ENCODE measurements at places on chromosomes 16 and 17.
A peak's percentile ranks its signal among the peaks of the same experiment; 100 is the strongest.

- no peak for DNase-seq
Observed at GRCh38 chr17:45775148-45775547, 9.0 kb upstream of the CRHR1 start.

- DNase-seq: no peak
Observed at GRCh38 chr16:52708476-52708875, 161.5 kb upstream of the TOX3 start.

GRCh38 chr17:14299280-14300141 lies 1.4 kb upstream of the HS3ST3B1 start:
- peak; percentile 36 for DNase-seq

DNA sequence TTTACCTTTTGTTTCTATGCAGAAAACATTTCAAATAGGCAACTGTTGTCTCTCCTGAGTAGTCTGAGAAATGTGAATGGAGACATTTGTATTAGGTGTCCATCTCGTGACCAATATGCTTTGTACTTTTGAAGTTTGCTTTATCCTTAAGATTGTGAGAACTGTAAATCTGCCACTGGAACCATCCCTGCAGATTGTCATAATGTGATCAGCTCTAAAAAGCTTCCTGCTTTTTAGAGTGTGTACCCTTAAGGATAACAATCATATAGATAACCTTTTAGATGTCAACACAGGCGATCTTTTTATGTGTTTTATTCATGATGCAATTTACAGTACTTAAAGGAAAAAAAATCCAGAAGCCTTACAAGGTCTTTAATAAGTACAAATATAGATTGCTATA lies 63.5 kb downstream of the PRKCA start:
- DNase-seq: no peak
